ENCODE measurements at places on chromosomes 2 and 18. TPM values are rescaled to one million over a fixed set of nuclear protein-coding genes. Genes with fewer than 3 reads are reported as not detected.
A peak's percentile ranks its signal among the peaks of the same experiment; 100 is the strongest.

DNA sequence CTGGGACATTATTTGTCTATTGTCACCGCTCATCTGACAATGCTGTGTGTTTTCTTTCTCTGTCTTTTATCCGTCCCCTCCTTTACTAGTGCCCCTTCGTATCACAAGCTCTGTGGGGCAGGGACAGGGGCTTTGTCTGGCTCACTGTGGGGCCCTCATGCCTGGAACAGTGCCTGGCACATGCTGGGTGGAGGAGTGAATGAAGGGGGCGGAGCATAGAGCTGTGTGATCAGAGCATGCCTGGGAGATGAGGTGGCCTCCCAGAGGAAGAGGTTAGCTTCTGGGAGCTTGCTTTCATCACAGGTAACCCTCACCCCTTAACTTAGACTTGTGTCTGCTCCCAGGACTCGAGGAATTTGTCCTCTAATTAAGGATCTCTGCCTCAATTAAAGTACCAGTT lies 16.4 kb downstream of the MTCL1 start:
- H3K4me1 ChIP-seq, result peaks cover 31% of the 10 kb centered on the region
- no peak overlapping the region for H3K27ac ChIP-seq
- no peak overlapping the region for H3K4me3 ChIP-seq
- DNase-seq, result no peak
- H3K27me3 ChIP-seq, result no peaks in the 10 kb centered on the region

GRCh38 chr2:142796161-142796560 lies 81.3 kb upstream of the KYNU start:
- H3K27ac ChIP-seq, result no peak overlapping the region
- no peaks in the 10 kb centered on the region for H3K36me3 ChIP-seq
- no peaks in the 10 kb centered on the region for H3K27me3 ChIP-seq
- no peak for DNase-seq
- H3K4me3 ChIP-seq, result no peak overlapping the region

Gene EPAS1
- 183 TPM for total RNA-seq

DNA sequence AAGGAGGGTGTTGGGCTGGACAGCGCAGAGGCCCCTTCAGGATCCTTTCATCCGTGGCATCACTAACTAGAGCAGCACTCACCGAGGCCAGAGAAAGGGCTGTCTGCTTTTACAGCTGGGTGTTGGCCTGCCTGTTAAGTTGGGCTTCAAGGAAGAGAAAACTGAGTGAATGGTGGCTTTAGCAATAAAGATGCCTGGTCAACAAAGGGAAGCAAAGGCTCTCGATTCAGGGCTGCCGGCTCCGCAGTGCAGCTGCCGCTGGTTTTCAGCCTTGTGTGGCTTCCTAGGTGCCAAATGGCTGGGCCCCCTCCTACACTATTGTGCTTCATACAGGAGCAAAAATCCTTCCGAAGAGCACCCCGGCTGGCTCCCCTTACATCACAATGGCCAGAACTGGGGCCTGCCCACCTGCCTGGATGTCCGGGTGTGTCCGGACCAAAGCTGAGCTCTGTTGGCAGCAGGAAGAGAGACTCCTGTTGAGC lies 61.0 kb upstream of the GPR45 start:
- DNase-seq, result no peak
- no peak overlapping the region for H3K4me3 ChIP-seq
- H3K4me1 ChIP-seq, result no peaks in the 10 kb centered on the region
- peaks cover 42% of the 10 kb centered on the region for H3K27me3 ChIP-seq
- H3K27ac ChIP-seq, result no peak overlapping the region

DNA sequence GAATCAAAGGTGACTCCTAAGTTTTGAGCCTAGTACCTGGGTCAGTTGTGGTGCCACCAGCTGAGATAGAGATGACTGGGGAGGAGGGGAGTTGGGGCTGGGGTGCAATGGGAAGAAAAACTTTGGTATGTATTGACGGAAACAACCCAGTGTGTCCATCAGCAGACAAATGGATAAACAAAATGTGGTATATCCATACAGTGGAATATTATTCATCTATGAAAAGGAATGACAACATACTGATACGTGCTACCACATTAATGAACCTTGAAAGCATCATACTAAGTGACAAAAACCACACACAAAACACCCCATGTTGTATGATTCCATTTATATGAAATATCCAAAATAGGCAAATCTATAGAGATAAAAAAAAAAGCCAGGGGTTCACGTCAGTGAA lies 41.1 kb upstream of the GPR155 start:
- no peaks in the 10 kb centered on the region for H3K4me1 ChIP-seq
- H3K36me3 ChIP-seq, result no peaks in the 10 kb centered on the region
- DNase-seq, result no peak

Gene ARHGEF4
- 7.7 TPM for total RNA-seq

- H3K4me3 ChIP-seq, result no peak overlapping the region
- no peak overlapping the region for H3K27ac ChIP-seq
- DNase-seq, result no peak
- peaks cover 5% of the 10 kb centered on the region for H3K4me1 ChIP-seq
- H3K36me3 ChIP-seq, result no peaks in the 10 kb centered on the region
Observed at GRCh38 chr2:10826625-10827024, 14.0 kb upstream of the PDIA6 start.

- H3K27me3 ChIP-seq, result no peaks in the 10 kb centered on the region
- no peak overlapping the region for H3K4me3 ChIP-seq
- H3K27ac ChIP-seq, result no peak overlapping the region
- no peak for DNase-seq
Observed at GRCh38 chr18:69490072-69490471, 89.4 kb downstream of the DOK6 start.

- H3K4me1 ChIP-seq, result no peaks in the 10 kb centered on the region
- no peak overlapping the region for H3K4me3 ChIP-seq
- no peaks in the 10 kb centered on the region for H3K27me3 ChIP-seq
- H3K36me3 ChIP-seq, result peaks cover 25% of the 10 kb centered on the region
- H3K27ac ChIP-seq, result peak overlapping the region; percentile 59
Observed at GRCh38 chr2:120177001-120177621, 46.1 kb downstream of the TMEM185B start.

DNA sequence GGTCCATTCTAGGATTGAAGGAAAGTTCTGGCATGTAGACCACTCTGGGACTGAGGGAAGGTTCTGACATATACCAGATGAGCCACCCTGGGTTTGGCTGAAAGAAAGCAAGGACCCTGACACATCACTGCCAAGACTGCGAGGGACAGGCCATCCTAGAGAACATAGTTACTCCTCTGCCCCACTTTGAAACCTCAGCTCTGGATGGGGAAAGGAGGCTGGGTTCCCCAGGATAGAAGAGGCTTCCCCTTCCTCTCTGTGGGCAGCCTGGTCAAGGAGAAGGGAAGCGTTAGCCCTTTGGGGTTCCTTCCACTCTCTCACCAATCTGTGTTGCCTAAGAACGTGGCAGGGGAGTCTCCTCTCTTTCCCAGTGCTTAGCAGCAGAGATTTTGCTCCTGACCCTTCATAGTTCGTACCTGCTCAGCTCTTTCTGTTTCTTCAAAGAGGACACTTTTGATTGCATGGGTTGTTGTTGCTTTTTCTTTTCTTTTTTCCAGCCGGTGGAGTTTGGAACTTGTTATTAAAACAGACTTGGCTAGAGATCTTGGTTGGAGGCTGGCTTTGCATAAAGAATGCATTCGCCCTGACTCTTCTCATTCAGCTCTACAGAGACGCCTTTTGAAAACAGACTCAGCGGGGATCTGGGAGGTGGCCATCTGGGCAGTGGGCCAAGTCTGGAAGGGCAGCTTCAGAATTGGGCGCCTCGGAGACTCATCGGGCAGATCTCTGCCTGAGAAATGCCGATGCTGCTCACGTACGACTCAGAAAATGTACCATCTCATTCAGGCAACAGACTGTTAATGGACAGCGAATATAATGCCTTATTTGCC lies 166.1 kb downstream of the CLIP4 start:
- H3K4me3 ChIP-seq, result no peak overlapping the region
- H3K27me3 ChIP-seq, result peaks cover 18% of the 10 kb centered on the region
- no peaks in the 10 kb centered on the region for H3K4me1 ChIP-seq
- H3K27ac ChIP-seq, result no peak overlapping the region

DNA sequence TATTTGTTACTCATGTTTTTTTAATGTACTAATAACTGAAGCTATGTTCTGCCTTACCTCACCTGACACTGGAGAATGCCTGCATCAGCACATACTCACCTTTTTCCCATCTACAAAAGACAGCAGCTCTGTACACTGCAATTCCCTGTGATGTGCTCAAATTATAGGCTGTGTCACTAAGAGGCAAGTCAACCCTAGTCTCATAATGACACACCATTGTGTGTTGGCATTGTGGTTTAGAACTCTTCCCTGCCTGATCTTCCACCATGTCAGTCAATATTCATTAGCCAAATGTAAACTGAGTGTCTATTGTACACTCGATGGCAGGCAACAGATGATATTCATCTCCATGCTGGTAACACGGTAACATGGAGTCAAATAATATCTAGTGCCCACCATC lies 332.1 kb upstream of the TCF4 start:
- no peak for DNase-seq
- H3K4me1 ChIP-seq, result no peaks in the 10 kb centered on the region
- no peaks in the 10 kb centered on the region for H3K36me3 ChIP-seq
- no peak overlapping the region for H3K4me3 ChIP-seq

Gene RHBDD1
- 6.1 TPM for total RNA-seq

- no peaks in the 10 kb centered on the region for H3K36me3 ChIP-seq
- no peak overlapping the region for H3K27ac ChIP-seq
- no peak for DNase-seq
- H3K4me3 ChIP-seq, result no peak overlapping the region
Observed at GRCh38 chr2:120516679-120517314, 170.9 kb downstream of the INHBB start.

DNA sequence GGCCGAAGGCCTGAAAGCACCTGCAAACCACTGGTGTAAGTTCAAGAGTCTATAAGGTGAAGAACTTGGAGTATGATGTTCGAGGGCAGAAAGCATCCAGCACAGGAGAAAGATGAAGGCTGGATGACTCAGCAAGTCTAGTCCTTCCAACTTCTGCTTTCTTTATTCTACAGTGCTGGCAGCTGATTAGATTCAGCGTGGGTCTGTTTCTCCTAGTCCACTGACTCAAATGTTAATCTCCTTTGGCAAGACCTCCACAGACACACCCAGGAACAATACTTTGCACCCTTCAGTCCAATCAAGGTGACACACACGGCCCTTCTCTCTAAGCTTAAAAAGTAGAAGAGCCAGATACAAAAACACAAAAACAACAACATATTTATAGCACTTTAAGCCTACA lies 43.4 kb downstream of the NMS start:
- no peak overlapping the region for H3K27ac ChIP-seq
- no peaks in the 10 kb centered on the region for H3K36me3 ChIP-seq
- no peak overlapping the region for H3K4me3 ChIP-seq
- no peaks in the 10 kb centered on the region for H3K27me3 ChIP-seq

- peak; percentile 51 for DNase-seq
- peaks cover 4% of the 10 kb centered on the region for H3K27me3 ChIP-seq
- no peaks in the 10 kb centered on the region for H3K4me1 ChIP-seq
- H3K4me3 ChIP-seq, result no peak overlapping the region
- H3K27ac ChIP-seq, result no peak overlapping the region
Observed at GRCh38 chr2:202056611-202057010, 16.4 kb upstream of the KIAA2012 start.

DNA sequence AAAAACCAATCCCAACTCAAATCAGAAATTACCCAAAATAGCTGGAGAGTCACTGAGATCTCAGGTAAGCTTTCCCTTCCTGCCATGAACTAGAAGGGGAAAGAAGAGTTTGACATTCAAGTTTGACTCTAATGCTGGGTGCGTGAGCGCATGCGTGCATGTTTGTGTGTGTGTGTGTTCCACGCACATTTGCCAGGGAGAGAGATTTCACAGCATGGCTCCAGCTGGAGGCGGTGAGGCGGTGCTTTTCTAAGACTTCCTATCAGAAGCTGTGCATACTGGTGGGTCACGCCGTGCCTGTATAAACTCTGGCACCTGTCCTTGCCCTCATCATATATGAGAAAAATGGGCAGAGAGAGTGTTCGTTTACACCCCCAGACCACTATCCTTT lies 116.2 kb downstream of the MSH2 start:
- no peak overlapping the region for H3K27ac ChIP-seq
- no peaks in the 10 kb centered on the region for H3K27me3 ChIP-seq
- DNase-seq, result no peak
- H3K36me3 ChIP-seq, result no peaks in the 10 kb centered on the region

DNA sequence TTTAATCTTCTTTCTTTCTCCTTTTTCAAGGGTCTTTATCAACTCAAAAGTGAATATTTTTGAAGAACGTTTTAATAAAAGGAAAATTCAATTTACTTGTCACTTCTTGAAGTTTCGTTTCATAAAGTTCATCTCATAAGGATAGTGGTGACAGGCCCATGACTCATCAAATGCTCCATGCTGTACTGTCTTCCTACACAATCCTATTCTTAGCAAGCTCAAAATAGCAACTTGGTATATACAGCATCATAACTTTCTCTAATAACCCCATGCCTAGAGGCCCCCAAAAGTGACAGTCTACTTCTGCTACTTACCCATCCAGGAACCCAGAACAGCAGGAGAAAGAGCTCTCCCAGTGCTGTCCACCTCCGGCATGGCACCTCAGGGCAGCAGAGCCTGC lies 7.7 kb downstream of the FBXO15 start:
- no peaks in the 10 kb centered on the region for H3K4me1 ChIP-seq
- no peak overlapping the region for H3K4me3 ChIP-seq
- no peak for DNase-seq
- no peaks in the 10 kb centered on the region for H3K27me3 ChIP-seq

DNA sequence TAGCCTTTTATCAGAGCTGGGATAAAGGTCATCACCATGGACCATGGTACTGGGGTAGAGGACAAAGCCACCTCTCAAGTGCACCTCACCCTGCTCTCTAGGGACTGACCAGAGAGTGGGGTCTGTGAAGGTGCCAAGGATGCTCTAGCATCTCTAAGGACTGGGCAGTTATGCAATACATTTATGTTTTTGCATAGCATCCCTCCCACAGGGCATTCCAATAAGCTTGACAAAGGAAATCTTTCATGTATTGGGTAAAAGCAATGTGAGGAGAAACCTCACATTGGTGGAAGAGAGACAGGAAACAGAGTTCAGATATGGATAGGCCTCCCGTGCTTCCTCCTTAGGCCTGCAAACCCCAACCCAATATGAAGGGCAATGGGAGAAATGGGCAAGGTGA lies 31.6 kb downstream of the STK39 start:
- no peaks in the 10 kb centered on the region for H3K27me3 ChIP-seq
- no peak for DNase-seq
- H3K4me3 ChIP-seq, result no peak overlapping the region
- no peak overlapping the region for H3K27ac ChIP-seq

Gene FLACC1
- 21.6 TPM for total RNA-seq

GRCh38 chr2:73963385-73964120 lies 21.2 kb upstream of the TET3 start:
- peaks cover 15% of the 10 kb centered on the region for H3K36me3 ChIP-seq
- H3K27ac ChIP-seq, result no peak overlapping the region
- H3K27me3 ChIP-seq, result no peaks in the 10 kb centered on the region
- H3K4me1 ChIP-seq, result peaks cover 7% of the 10 kb centered on the region

DNA sequence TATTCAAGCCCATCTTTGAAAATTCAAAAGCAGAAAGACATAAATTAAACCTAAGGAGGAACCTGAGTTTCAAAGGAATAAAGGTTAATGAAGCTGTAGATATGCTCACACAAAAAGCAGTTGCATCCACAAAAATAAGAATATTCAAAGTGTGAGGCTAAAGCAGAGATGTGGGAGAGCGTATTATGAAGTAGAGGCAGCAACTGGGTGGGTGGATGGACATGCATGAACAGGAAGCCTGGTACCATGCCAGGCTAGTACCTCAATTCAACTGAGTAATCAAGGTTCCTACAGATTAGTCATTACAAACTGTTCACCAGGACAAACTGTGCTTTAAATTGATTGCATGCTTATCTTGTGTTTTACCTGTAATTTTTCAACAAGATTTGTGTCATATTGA lies 330.0 kb upstream of the PKDCC start:
- no peak overlapping the region for H3K4me3 ChIP-seq
- no peaks in the 10 kb centered on the region for H3K4me1 ChIP-seq
- H3K27ac ChIP-seq, result no peak overlapping the region
- no peaks in the 10 kb centered on the region for H3K36me3 ChIP-seq

All from stomach (tissue), 19 donors.